ENCODE measurements at places on chromosomes 7 and 10.

GRCh38 chr7:68689087-68689433, 909.2 kb upstream of the AUTS2 start:
- DNase-seq, result no peak

- no peak for DNase-seq
These were observed 15.6 kb downstream of the NCOA4 start for GRCh38 chr10:46014683-46015405.

GRCh38 chr7:94398841-94399240, 4.1 kb downstream of the COL1A2 start:
- DNase-seq, result no peak

- no peak for DNase-seq
These were observed 215.5 kb downstream of the LRMDA start for GRCh38 chr10:75646916-75647315.

DNA sequence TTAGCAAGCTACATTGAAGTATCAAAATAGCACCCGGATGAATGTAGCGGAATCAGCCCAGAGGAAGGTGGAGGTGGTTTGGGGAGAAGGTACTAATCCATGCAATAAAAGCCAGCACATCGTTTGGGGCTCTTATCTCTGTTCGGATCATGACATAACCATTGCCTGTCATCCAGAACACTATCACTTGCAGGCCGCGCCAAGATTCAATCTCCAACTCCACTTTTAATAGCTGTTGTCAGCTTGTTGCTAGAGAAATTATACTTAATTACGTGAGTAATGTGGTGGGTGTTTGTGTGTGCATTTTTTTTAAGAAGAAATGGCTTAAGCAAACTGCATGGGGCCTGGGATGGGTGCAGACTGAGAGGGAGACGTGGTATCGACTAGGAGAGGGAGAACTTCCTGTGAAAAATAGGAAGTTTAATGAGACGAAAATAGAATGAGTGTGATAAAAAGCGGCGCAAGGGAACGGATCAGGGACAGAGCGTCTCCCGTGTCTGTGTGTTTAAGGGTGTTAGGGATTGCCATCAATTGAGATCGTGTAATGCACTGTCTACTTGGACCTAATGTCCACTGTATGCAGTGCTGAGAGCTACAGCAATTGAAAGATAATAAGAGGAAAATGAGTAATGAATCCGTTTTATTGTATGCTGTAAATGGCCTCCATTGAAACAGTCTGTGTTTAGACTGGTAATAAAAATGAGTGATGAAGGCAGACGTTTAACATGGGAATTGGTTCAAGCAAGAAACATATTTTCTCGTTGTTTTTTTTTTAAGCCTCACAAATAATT, 27.6 kb upstream of the SFMBT2 start:
- no peak for DNase-seq

- DNase-seq, result no peak
These were observed 58.3 kb downstream of the ST7 start for GRCh38 chr7:117011419-117012260.

DNA sequence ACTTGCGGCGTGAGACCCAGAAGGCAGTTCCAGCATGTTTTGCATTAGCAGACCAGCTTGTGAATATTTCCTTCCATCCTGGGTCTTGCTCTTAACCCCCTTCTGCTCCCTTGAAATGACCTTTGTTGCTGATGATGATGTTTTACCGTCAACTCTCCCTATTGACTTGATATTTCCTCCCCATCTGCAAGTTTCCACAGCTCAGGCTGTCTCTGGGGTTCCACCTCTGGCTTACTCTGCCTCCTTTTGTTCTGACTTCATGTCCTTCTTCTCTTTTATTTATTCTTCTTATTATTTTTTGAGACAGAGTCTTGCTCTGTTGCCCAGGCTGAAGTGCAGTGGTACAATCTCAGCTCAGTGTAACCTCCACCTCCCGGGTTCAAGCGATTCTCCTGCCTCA, 17.2 kb downstream of the BAMBI start:
- no peak for DNase-seq

DNA sequence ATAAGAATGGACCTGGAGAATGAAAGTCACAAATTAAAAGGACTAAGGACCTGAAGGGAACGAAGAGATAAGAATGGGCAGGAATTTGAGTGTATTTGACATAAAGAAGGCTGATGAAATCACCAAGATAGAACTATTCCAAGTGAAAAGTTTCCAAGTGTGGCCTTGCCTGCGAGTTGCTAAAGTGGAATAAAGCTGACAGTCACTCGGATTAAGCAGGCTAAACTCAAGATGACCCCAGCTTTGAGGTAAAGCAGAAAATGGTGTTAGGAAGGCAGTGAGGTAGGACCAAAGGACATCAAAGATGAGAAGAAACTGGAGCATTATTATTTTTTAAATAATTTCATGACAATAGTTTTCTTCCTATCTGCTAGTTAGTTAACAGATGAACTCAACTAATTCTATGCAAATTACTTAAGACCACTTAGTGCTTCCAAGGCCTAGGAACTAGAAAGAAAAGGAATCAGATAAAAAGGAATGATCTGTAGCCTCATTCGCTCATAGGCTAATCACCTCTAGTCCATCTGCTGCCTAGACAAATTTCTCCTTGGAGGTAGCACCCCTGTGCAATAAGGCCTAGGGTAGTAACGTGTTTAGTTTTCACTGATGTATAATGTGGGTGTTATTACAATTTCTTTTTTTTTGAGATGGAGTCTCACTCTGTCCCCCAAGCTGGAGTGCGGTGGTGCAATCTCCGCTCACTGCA, 34.5 kb downstream of the EZH2 start:
- DNase-seq, result no peak

- DNase-seq, result no peak
These were observed 179.6 kb upstream of the GALNT17 start for GRCh38 chr7:70952311-70952710.

DNA sequence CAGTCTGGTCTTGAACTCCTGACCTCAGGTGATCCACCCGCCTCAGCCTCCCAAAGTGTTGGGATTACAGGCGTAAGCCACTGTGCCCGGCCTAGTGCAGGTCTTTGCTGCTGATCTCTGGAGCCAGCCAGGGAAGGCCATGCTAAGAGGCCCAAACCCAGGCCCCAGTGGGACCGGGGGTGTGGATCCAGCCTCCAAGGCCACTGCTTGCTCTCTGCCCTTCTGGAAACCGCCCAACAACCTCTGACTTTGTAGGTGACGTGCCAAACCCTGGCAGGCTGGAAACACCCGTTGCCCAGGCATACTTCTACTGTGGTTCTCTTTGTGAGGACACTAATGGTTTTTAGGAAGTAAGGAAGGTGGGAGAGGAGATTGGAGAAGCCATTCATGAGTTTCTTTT, 83.5 kb upstream of the GNA12 start:
- DNase-seq, result no peak

DNA sequence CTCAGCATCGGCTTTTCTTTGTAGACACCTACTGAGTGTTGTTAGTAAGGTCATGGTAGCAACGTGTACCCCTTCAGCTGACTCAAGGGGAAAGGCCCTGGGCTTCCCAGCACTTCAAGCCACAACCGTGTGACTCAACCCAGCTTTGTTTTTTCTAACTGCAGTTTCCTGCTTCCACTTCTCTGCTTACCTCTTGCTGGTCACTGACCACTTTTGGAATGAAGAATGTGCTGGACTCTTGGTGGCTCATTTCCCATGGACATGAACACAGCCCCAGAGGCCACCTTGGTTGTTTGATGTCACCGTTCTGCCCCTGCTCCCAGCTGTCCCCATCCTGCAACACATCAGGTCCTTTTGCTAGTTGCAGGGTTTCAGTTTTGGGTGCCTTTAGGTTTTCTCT, 69.5 kb upstream of the ZNF438 start:
- DNase-seq, result no peak

DNA sequence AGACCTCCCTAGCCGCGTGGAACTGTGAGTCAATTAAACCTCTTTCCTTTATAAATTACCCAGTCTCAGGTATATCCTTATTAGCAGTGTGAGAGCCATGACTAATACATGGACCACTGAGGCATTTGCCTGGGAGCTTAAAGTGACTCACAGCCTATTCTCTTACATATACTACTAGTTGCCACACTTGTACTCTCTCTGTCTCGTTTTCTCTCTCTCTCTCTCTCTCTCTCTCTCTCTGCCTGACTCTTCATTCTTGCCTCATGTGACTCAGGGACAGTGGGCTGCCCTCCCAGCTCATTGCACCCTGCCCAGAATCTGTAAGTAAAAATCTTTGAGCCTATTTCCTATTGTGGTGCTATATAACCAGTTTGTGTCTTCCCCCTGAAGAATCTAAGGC, 238.5 kb upstream of the MAGI2 start:
- no peak for DNase-seq

GRCh38 chr10:132122097-132122861, 56.5 kb downstream of the JAKMIP3 start:
- no peak for DNase-seq

- DNase-seq, result no peak
These were observed 70.9 kb upstream of the INHBA start for GRCh38 chr7:41773756-41774155.

GRCh38 chr7:80858141-80858903, 60.5 kb downstream of the SEMA3C start:
- no peak for DNase-seq

GRCh38 chr10:129888784-129889616, 75.1 kb downstream of the EBF3 start:
- no peak for DNase-seq

DNA sequence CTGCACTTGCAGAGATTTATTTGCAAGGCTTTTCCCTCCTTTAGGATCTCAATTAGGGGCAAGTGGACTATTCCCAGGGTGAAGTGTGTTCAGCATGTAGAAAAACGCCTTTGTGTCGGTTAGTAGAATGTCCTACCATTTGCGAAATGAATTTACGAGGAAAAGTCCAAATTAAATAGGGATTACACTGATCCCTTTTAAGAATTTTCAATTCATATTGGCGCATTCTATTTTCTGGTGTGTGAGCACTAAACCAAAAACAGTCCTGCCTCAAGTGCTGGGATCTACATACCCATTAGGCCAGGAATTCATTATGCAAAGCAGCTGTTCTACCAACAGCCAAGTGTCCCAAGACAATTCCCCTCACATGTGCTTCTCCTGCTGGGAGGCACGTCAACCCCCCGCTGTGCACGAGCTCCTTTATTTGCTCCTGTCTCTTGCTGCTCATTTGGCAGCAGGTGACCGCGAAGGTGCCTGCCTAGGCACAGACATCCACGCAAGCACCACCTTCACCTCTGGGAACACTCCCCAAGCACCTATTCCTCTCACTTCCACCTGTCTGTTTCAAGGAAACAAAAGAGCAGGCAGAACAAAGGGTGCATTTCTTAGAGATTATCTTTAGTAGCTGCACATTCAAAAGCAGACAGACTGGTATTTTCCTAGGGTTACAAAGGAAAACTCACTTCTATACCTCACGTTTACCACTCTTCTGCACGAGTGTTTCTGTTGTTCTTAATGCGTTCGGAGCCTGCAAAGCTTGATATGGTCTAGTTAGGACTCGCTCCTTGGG, 134.6 kb upstream of the FGFR2 start:
- DNase-seq, result no peak

GRCh38 chr10:79106256-79107050, 37.7 kb downstream of the ZMIZ1 start:
- DNase-seq, result no peak

DNA sequence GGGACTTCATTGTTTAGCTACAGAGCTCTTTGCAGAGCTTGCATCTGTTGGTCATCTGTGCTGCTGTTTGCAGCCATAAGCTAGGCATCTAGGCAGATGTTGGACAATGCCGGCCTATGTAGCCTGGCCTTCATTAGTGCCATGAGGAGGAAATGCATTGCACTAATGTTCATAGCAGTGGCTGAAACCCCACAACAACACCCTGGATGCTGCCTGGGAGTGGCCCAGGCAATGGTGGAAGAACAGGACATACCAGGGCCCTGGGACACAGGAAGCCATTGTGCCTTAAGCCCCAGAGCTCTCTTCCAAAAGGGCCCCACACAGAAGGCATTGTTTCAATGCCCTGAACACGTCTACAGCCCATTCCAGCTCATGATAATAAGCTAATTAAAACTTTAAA, 131.5 kb upstream of the LYZL1 start:
- no peak for DNase-seq

DNA sequence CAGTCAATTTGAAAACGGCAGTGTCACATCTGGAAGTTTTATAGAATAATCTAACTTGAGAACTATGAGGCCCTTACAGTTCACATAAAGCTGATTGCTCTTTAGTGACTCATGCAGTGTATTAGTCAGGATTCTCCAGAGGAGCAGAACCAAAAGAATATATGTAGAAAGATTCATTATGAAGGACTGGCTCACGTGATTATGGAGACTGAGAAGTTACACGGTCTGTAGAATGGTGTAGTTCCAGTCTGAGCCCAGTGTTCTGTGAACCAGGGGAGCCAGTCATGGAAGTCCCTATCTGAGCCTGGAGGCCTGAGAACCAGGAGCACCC, 21.5 kb downstream of the RBM33 start:
- no peak for DNase-seq

DNA sequence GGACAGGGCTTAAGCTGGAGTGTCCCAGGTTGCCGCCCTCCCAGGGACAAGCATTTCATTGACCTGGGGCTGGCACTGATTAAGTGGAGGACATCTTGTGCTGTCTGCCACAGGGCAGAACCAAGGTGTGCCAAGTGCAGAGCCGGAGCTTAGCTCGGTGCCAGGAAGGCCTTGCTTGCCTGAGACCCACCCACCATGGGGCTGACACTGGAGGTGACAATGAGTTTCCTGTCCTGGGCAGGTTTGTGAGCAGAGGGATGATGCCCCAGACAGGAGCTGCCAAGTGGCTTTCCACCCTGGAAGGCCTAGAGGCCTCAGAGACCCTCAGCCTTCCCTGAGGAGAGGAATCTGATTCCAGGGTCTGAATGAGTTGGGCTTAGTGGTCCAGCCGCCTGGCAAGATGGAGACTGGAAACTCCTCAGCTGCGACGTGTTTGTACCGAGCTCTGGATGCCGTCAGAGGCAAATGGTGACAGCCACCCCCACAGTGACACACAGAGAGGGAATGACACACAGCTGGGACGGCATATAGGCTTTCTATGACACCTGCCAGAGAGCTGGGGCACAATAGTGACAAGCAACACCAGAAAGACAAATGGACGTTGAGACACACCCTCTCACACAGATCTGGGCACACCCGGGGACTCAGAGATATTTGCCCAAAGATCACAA, 2.6 kb downstream of the ADCYAP1R1 start:
- no peak for DNase-seq

DNA sequence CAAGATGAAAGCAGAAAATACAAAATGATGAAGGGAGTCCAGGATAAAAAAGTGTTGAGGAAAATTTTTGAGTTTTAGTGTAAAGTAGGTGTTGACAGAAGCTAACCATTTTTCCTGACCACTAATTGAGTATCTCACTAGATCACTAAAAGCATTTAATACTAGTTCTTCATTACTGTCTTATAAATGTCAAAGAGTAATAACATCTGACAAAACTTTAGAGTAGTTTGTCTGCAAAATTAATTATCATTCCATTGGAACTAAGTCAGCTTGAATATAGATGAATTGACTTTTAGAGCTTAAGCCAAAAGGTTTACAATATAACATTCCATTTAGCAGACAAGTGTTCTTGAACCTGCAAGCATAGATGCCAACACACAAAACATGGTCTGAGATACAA, 232.9 kb downstream of the FOXP2 start:
- DNase-seq, result no peak

Measured in KG1 (cell line).